ENCODE measurements at places on chromosomes 16 and 17.

GRCh38 chr16:72878301-72879269 lies 169.3 kb downstream of the ZFHX3 start:
- DNase-seq = no peak

DNA sequence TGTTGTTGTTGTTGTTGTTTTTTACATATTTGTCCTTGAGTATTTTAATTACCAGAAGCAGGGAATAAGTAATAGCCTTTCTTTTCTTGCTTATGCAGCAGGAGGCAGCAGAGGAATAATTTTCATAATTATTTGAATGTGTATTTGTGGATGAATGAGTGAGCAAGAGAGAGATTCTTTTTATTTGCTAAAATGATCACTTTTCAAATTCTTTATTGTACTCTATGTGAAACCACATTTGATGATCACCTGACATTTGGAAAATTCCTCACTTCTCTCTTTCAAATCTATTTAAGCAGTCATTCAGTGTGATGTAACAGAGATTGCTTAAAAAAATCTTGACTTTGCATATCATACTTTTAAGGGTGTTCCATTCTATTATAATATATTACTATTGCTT lies 223.6 kb downstream of the BCAS3 start:
- no peak for DNase-seq

GRCh38 chr17:74842146-74842598 lies 17.5 kb downstream of the GRIN2C start:
- no peak for DNase-seq

GRCh38 chr17:38908676-38909181 lies 16.7 kb upstream of the LASP1NB start:
- DNase-seq = no peak

DNA sequence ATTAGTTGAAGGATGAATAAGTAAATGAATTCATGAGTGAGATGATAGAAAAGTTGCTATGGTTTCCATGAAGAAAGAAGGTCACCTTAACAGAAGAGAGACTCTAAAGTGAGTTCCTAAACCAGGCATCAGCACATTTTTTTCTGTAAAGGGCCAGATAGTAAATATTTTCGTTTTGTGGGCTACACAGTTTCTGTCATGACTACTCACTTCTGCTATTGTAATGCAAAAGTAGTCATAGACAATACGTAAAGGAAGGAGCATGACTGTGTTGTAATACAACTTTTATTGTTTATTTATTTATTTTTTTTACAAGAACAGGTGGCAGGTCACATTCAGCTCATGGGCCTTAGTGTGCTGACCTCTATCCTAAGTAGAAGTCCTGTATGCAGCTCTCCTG lies 426.1 kb upstream of the DYNLRB2 start:
- no peak for DNase-seq

GRCh38 chr16:325375-326145 lies 27.0 kb downstream of the AXIN1 start:
- no peak for DNase-seq

- peak; percentile 43 for DNase-seq
These were observed at the start of gene C17orf113 for GRCh38 chr17:42050393-42051012. TSS of gene C17orf113 (minus strand) at chr17:42050601. CDS start at chr17:42043376, 7,225 bp downstream.

GRCh38 chr16:73546341-73546845 lies 498.5 kb upstream of the ZFHX3 start:
- DNase-seq = no peak

DNA sequence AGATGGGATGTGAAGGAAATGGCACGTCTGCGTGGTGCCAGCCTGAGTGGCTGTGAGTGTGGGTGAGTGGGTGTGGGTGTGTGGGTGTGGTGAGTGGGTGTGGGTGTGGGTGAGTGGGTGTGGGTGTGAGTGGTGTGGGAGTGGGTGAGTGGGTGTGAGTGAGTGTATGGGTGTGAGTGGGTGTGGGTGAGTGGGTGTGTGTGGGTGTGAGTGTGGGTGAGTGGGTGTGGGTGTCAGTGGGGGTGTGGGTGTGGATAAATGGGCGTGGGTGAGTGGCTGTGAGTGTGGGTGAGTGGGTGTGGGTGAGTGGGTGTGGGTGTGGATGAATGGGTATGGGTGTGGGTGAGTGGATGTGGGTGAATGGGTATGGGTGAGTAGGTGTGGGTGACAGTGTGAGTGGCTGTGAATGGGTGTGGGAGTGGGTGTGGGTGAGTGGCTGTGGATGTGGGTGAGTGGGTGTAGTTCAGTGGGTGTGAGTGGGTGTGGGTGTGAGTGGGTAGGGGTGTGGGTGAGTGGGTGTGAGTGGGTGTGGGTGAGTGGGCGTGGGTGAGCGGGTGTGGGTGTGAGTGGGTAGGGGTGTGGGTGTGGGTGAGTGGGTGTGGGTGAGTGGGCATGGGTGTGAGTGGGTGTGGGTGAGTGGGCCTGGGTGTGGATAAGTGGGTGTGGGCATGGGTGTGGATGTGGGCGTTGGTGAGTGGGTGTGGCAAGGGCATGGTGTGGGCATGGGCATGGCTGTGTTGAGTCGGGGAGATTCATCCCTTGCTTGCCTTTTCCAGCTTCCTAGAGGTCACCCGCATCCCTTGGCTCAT lies 80.8 kb downstream of the ZDHHC7 start:
- no peak for DNase-seq

DNA sequence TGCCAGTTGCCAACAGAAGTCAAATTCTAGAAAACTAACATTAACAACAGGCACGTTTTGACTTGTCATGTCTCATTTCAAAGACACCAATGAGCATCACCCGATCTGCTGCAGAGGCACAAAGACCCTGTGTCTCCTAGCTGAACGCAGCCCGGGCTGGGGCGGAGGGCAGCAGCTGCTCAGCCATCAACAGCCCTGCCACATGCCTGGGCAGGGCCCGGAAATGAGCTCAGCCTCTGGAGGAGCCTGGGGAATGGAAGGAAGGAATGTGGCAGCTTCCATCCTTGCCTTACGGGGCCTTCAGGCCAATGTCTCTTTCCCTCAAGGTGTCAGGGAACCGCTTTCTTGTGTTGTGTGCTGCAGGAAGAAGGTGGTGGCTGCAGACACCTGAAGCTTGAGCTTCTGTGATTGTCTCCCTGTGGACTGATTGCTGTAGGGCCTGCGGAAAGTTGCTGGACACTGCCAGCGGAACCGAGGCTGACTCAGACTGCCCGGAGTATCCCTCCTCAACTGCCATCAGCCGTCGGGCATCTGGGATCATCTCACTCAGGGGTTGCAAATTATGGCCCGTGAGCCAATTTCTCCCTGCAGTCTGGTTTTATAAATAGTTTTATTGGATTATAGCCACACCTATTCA lies 7.3 kb downstream of the CDH13 start:
- no peak for DNase-seq

- DNase-seq = no peak
These were observed 468.0 kb upstream of the RBFOX1 start for GRCh38 chr16:6864671-6865070.

GRCh38 chr16:85393674-85394451 lies 219.3 kb upstream of the GSE1 start:
- peak; percentile 74 for DNase-seq

- no peak for DNase-seq
These were observed 75.5 kb upstream of the MED9 start for GRCh38 chr17:17401271-17401781.

- no peak for DNase-seq
These were observed 1326.6 kb upstream of the GOT2 start for GRCh38 chr16:60060731-60061130.

- DNase-seq = no peak
These were observed 4.8 kb downstream of the NARF start for GRCh38 chr17:82463391-82463790.

GRCh38 chr17:75238684-75239191 lies 22.7 kb downstream of the GGA3 start:
- DNase-seq = peak; percentile 67

DNA sequence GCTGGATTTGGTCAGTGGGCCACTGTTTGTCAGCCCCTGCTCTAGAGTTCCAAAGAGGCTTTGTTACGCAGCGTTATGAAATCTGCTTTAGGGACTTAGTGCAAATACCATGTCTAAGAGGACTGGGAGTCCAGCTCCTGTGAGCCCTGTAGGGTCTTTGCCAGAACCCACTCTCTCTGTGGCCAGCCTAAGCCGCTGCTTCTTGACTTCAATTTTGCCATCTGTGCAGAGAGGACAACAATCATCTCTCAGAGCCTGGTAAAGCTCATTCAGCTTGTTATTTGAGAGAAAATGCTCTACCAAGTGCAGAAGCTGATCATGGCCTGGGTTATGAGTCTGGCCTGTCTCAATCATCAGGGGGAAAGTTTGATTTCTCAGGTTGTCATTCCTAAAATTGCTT lies 17.9 kb downstream of the CA10 start:
- DNase-seq = no peak

DNA sequence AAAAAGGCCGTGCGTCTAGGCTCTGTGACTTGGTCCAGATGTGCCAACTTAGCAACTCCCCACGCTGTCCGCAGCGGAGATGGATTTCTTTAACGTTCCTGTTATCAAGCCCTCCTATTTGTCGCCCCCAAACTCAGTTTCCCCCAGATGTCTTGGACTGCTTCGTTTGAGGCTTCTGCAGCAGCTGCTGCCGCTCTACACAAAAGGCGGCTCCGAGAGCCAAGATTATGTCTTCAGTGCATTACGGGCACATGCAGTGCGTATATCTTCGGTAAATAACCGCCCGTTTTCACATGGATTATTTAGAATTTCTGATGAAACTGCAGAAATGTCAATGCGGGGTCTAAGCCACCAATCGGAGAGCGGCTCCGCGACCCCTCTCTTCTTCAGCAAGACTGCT lies 240.6 kb upstream of the ZFHX3 start:
- no peak for DNase-seq

- DNase-seq = no peak
These were observed 11.2 kb upstream of the SBK1 start for GRCh38 chr16:28280881-28281836.

- DNase-seq = no peak
These were observed 19.9 kb downstream of the GAS7 start for GRCh38 chr17:10178506-10178991.

DNA sequence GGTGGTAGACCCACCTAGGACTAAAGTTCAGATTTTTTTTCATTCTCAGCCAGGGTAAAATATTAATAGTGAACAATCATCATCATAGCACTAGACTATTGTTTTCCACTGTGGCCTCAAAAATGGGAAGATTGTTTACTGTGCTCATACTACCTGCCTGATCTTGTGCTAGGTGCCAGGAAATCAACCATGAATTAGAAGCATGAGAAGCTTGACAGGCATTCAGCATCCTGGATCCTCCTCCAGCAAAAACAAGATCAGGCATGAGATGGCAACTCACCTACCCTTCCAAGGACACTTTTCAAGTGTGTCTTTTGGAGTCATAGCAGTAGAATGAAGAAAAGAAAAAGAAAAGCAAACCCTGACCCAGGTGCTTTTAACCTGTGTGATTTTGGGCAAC lies 174.2 kb downstream of the CYLD start:
- DNase-seq = no peak

- peak; percentile 30 for DNase-seq
These were observed 1.0 kb downstream of the MSI2 start for GRCh38 chr17:57257195-57257894.

DNA sequence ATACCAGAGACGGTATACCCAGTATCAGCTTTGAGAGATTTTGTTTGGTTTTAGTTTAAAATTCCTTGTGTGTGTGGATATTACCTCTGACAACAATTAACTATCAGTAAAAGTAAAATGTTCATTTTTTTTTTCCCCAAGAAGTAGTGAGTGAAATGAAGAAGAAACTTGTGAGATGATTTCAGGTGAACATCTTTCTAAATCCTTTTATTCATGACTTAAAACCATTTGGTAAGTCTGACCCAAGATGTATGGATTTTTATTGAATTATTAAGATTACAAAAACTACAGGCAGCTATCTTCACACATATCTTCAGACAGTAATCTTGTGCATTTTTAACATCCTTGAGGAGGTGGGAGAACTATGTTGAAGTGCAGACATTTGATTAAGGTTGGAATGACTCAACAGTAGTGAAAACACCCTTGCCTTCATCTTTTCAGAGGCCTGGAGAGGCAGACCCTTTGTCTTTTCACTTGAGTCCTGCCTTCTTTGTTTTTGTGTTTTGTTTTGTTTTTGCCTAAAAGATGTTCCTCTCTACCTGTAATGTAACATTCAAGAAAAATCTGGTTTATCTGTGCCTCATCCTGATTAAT lies 240.3 kb upstream of the TBX2 start:
- DNase-seq = no peak

GRCh38 chr17:34067011-34067410 lies 188.1 kb upstream of the CCL2 start:
- no peak for DNase-seq

DNA sequence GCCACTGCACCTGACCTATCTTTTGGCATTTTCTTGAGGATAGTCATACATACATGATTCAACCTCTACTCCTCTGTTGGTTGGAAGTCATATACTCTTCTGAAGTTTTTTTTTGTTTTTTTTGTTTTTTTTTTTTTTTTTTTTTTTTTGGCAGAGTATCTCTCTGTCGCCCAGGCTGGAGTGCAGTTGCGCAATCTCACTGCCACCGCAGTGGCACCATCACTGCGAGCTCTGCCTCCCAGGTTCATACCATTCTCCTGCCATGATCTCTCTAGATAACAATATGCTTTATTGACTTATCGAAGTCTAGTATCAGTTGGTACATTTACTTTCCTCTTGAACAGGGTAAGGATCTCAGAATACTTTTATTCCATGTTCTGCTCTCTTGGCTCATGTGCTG lies 224.2 kb upstream of the WSCD1 start:
- no peak for DNase-seq

GRCh38 chr17:63082273-63082861 lies 116.3 kb downstream of the TANC2 start:
- no peak for DNase-seq

DNA sequence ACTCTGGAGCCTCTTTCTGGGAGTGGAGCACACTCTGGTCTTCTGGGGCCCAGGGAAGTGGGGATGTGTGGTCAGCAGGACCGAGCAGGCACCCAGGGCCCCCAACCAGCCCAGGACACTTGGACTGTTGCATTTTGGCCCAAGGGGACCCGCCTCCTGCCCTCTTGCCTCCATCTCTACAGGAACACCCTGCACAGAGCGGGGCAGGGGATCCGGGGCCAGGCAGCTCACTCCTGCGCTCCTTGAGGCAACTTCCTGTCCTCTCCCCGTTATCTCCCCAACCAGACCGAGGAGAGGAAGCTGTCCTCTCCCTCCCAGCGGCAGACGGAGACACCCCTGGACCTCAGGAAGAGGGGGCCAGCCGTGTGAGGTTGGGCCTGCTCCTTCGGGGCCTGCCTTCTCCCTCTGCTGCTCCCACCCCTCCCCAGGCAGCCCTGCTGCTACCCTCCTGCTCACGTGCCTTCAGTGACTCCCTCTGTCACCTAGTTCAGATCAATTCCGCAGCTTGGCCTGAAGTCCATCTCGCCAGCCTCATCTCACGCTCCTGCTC lies 10.0 kb upstream of the ATP2A3 start:
- no peak for DNase-seq

- no peak for DNase-seq
These were observed 271.8 kb upstream of the AXIN2 start for GRCh38 chr17:65833214-65833613.

DNA sequence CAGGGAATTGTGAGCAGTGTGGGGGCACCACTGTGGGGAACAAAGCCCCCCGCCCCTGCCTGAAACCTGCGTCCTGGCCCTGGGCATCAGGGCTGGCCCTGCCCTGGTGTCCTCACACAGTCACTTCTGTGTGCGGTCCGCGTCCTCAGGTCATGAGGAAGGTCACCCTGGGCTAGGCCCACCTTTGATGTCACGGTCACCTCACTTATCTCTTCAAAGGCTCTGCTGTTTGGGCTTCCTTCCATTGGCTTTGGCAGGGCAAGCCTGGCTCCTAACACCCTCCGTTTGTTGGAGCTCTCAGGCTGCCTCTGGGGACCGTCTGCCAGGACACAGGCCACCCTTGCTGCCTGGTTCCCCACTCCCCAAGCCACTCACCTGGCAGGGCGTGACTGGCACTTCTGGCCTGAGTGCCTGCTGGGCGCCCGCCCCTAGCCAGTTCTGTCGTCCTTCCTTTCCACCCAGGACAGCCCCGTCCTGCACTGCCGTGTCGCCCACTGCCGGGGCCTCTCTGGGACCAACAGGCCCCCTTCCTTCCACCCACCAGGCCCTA lies 8.8 kb downstream of the CENPX start:
- no peak for DNase-seq

Measured in activated naive CD4-positive, alpha-beta T cell treated with anti-CD3 and anti-CD28 coated beads, Interleukin-2, amount 50 U/mL, for 16 hours (primary cell).